ENCODE measurements at places on chromosomes 13 and 19.

- DNase-seq = peak; percentile 78
Measured at GRCh38 chr13:105196052-105196451, 1339.4 kb downstream of the EFNB2 start.

DNA sequence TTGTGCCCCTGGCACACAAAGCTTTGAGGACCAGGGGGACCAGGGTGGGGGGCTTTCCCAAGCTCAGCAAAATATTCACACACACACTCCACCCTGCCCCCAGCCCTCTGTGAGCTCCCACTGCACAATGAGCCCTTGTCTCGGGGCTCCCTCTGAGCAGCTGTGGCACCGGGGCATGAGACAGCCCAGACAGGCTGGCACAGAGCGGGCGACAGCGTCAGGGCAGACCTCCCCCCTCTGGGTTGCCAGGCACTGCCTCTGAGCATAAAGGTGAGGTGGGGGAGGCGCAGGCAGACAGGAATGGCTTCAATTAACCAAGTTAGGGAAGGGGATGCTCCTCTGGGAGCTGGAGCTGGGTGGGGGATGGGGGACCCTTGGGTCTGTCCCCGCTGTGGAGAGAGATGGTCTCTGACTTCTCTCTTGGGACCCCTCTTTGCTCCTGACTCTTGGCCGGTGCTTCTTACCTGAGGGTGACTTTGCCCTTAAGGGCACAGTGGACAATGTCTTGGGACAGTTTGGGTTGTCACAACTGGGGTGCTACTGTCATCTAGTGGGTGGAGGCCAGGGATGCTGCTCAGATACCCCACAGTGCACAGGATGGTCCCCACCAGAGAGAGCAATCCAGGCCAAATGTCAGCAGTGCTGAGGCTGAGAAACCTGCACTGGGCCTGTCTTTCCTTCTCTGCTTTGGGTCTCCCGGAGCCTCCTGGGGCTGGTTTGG, 30.3 kb downstream of the LYL1 start:
- DNase-seq = no peak

DNA sequence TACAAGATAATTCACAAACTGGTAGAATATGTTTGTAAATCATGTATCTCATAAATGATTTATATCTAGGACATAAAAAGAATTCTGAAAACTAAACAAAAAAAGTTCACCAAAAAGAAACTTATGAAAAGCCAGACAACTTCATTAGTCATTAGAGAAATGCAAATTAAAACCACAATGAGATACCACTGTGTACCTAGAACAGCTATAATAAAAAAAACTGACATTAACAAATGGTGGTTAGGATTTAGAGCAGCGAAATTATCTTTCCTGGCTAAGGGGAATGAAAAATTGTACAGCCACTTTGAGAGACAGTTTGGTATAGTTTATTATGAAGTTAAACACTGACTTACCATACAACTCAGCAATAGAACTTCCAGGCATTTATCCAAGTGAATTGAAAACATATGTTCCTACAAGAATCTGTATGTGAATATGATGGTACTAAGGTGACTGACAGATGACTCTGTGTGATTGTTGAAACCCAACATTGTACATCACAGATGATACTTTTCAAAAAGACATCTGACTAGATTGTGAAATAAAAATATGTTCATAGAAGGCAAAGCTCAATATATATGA, 41.8 kb downstream of the UGGT2 start:
- peak; percentile 84 for DNase-seq

GRCh38 chr19:41161903-41162302, 31.1 kb upstream of the CYP2S1 start:
- no peak for DNase-seq

DNA sequence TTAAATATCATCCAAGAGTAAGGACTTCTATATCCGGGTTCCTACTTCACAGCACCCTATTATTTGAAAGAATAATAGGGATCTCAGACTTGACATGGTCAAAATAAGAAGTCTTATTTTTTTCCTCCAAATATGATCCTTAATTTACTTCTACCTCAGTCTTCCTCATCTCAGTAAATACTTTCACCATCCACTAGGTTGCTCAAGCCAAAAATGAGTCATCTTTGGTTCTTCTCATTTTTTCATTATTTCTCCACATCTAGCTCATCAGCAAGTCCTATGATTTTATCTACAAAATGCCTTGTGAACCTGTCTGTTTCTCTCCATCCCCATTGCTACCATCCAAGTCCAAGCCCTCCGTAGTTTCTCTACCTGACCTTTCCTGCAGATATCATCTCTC, 121.9 kb upstream of the GJB6 start:
- peak; percentile 64 for DNase-seq

- no peak for DNase-seq
Measured at GRCh38 chr19:21422244-21422643, 25.3 kb downstream of the ZNF493 start.

DNA sequence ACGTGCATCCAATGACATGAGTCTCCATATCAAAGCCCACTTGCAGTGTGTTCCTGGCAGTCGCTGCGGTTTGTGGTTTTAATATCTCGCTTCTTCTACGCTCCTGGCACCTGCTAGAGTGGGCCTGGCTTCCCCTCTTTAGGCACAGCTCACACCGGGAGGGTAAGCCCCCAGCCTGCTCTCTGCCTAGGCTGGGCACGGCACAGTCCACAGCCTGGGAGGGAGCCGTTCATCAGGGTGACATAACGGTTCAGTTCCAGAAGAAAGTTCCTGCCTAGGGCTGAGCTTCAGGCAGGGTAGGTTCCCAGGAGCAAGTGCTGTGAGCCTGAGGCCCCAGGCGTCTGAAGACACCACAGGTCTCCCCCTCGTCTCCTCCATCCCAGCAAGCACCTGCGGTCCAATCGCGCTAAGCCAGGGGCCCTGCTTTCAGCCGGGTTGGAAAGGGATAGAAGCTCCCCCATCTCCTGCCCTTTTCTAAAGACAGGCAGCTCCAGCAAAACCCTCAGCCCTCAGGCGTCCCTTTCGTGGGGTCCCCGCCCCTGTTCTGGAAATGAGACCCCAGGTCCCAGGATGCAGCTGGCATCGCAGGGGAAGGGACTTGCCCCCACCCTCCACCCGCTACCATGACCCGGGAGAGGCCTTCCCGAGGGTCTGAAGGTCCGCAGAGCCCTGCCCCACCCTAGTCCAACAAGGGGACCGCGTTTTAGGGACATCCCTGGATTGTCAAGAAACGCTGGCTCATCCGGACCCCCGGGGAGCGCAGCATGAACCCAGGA, 121.6 kb upstream of the ZNF507 start:
- no peak for DNase-seq

DNA sequence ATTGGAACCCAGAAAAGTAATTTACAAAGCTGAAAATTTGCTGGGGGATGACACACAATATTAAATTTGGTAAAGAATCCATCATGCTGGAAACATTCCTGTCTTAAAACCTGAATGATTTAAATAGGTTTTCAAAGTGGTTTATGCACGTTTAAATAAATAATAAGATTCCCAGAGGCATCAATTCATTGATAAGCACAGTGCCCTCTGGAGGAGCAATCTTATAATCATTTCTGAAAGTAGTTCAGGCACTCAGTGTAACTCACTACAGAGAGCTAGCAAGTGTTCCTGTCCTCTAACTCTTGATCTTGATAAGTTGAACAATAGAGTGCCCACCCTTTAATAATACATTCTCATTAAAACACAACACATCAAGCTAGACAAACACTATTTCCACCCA, 43.5 kb upstream of the SHISA2 start:
- DNase-seq = no peak

DNA sequence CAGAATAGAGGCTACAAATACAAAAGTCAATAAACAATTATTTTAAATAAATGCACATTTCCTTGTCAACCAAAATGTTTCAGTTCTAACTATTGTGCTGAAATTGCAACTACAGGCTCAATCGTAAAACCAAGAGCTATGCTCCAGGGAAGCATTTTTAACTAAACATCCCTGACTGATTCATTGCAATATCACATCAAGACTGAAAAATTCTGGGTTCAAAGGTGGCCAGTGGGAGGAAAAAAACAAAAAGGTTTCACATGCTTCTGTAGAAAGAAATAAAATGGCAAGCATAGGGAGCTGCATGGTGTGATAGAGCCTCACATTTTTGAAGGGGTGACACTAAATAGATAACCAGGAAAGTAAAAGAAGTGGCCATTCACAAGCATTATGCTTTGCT, 862.8 kb downstream of the PCDH9 start:
- no peak for DNase-seq

All from fibroblast of skin of abdomen (primary cell).